ENCODE measurements at places on chromosomes 12 and 14. TPM values are rescaled to one million over a fixed set of nuclear protein-coding genes. Genes with fewer than 3 reads are reported as not detected.

GPRC5D gene
- total RNA-seq: not detected

ANKS1B gene
- total RNA-seq: 1.5 TPM

MIS18BP1 gene
- 37.7 TPM for total RNA-seq

LUM gene
- total RNA-seq: 0.31 TPM

ADAM21 gene
- 0.17 TPM for total RNA-seq

MYH6 gene
- total RNA-seq: not detected

TMEM132D gene
- not detected for total RNA-seq

PLCZ1 gene
- total RNA-seq: not detected

NAV3 gene
- total RNA-seq: 4.1 TPM

Data from Calu3 (cell line).